Stimulated activated CD4-positive, alpha-beta T cell treated with anti-CD3 and anti-CD28 coated beads, TNF-alpha, amount 100 ng/mL, for 4 hours (primary cell): ENCODE measurements at places on chromosomes 6 and 20.
A peak's percentile ranks its signal among the peaks of the same experiment; 100 is the strongest.

DNA sequence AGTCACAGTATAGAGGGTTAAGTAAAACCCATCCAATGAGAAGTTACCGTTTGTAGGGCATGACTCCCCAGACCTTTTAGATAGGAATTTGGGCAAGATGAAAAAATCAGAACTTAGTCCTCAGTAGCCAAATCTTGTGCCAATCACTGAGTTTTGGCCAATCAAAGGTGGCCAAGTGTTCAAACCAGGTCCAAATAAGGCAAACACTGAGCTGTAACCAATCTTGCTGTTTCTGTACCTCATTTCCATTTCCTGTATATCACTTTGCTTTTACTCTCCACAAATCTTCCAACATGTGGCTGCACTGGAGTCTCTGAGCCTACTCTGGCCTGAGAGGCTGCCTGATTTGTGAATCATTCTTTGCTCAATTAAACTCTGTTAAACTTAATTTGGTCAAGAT, 81.8 kb upstream of the GPR6 start:
- no peak for DNase-seq

- DNase-seq, result no peak
Observed at GRCh38 chr20:15919118-15919517, 654.1 kb downstream of the KIF16B start.

DNA sequence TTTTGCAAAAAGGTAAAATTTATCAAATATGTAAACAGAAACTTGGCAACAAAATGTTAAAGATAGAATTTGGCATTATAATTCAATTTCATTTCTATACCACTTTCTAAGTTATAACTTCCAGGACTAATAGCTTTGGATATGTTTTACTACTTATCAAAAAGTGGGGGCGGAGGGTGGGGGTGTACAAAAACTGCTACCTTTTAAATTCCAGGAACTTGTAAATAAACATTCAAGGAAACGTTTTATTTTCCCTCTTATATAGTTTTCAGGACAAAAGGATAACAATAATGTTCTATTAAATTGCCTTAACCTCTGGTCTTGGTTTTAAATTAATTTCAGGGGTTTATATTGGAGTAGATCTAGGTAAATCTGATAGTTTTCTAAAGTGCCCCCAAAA, 103.8 kb downstream of the DST start:
- DNase-seq, result no peak

GRCh38 chr6:113018351-113019151, 671.4 kb downstream of the RFPL4B start:
- DNase-seq, result no peak

- DNase-seq, result no peak
Observed at GRCh38 chr6:99736302-99736701, 129.7 kb downstream of the PRDM13 start.

DNA sequence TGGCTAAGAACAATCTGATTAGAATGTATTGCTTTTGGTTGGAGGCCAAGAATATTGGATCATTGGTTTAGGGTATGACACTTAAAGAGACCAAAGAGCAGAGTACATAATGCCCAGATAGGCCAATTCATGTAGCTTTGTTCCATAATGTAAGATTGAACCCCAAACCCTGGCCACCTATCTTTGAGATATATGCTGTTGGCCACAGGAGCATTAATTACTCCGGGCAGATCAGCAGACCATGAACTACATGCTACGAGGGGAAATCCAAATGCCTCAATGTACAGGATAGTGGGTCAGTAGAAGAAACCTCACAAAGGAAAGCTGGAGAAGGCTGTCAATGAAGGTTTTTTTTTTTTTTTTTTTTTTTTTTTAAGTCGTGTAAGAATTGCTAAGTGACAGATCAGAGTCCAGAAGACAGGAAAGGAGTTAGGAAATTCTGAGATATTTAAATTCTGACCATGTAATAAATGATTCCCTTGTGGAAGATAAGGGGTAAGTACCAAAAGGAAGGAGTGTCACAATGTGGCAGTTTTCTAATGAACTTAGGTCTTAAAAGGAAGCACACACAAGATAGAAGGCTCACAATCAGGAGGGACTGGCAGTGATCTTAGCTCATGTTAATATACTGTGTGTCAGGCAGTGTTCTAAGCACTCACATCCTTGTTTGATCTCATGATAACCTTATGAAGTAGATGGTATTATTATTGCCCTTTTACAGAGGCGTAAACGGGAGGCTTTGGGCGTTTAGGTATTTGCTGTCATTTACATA, 61.4 kb downstream of the CARMIL1 start:
- no peak for DNase-seq

- peak; percentile 16 for DNase-seq
Observed at GRCh38 chr6:11094411-11094851, 797 bp downstream of the SMIM13 start.

DNA sequence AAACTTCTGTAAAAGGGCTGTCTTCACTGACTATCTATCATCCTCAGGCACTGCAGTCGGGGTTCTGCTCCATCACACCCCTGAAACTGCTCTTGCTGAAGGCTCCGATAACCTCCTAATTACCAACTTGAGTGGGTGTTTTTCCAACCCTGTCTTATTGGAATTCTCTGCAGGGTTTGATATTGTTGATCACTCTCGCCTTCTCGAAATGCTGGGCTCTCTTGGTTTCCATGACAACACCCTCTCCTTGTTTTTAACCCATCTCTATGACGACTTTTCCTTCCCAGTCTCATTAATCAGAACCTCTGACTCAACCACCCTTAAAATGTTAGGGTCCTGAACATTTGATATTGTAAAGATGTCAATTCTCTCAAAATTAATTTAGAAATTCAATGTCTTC, 39.4 kb upstream of the NNAT start:
- DNase-seq, result no peak

- no peak for DNase-seq
Observed at GRCh38 chr6:43454696-43455530, 435 bp downstream of the DLK2 start.

- no peak for DNase-seq
Observed at GRCh38 chr6:44333942-44334341, 8.5 kb upstream of the SPATS1 start.

GRCh38 chr6:147691446-147691845, 183.0 kb downstream of the SAMD5 start:
- DNase-seq, result no peak

- no peak for DNase-seq
Observed at GRCh38 chr20:44461142-44461802, 14.4 kb upstream of the TTPAL start.

DNA sequence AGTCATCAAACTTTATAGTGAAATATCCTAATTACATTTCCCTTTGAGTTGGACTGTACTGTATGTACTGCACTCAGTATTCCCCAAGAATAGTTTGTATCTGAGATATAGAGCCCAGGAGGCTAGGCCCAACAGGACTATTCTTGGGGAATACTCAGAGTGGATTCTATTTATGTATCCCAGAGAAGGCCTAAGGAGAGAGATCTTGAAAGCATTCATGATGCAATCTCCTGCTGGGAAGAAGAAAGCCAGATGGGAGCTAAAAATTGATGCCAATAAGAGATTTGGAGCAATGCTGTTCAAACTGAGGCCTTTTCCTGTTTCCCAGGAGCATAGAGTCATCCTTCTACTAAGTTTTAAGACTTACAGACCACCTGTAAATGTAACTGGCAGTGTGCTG, 452.1 kb upstream of the PLCB4 start:
- no peak for DNase-seq

DNA sequence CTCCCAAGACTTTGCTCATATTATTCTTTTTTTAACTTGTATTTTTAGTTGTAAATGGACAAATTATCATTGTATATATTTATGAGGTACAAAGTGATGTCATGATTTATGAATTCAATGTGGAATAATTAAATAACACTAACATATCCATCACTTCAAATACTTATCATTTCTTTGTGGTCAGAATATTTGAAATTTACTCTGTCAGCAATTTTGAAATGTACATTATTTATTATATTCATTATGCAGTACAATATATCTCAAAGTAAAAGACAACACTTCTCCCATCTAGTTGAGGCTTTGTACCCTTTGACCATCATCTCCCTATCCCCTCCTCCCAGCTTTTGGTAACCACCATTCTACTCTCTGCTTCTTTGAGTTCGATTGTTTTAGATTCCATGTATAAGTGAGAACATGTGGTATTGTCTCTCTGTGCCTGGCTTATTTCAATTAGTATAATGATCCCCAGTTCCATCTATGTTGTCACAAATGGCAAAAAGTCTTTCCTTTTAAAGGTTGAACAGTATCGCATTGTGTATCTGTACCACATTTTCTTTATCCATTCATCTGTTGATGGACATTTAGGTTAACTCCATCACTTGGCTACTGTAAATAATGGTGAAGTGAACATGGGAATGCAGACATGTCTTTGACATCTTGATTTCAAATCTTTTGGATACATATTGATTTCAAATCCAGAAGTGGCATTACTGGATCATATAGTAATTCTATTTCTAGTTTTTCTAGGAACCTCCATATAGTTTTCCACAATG, 197.2 kb downstream of the KIF6 start:
- no peak for DNase-seq

- DNase-seq, result no peak
Observed at GRCh38 chr6:149211046-149211571, 106.4 kb upstream of the TAB2 start.

DNA sequence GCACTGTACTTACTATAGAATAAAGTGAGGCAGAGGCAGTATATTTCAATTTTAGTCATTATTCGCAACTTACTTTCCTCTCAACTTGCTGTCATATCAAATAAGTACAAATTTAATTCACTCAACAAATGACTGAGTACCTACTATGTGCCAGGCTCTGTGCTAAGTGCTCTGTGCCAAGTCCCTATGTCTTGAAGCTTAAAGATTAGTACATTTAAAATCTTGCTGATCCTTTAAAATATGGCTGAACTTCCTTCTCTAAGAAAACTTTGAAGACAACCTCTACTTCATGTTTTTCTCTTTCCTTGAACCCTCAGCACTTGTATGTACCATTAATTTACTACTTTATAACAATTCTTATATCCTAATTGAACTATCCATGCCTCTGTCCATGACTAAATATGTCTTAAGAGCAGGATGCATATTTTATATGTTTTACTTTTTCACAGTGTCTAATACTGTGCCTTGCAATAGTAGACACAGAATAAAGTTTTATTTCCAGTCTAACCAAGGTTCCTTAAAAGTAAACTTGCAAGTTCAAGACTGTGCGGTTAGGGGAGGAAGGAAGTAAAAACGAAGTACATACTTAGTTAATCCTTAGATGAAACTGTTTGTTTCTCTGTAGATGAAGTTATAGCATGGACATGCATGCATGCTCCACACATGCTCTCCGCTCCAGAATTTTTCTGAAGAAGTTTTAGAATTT, 10.0 kb upstream of the LATS1 start:
- no peak for DNase-seq

- no peak for DNase-seq
Observed at GRCh38 chr6:40504274-40504673, 82.9 kb downstream of the LRFN2 start.

DNA sequence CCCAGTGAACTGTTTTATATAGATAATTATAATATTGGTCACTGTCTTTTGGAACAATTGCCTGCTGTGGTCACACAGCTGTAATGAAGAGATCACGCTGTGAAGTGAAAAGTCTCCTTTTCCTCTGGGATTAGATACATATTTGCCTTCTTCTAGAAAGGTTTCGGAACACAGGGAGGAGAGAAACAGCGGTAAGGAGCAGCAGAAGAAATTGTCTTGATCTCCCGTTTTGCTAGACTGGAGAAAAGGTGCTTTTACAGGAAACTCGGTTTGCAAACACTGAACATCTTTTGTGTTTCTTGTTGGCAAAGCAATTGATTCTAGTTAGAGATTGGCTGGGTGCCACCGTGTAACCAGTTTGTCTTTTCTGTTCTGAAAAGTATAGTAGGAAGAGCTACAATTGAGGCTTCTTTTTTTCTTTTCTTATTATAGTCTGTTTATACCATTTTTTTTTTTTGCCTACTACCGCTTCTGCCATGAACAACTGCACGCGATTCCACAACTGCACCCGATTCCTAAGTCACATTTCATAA, 404.1 kb upstream of the ID4 start:
- no peak for DNase-seq

DNA sequence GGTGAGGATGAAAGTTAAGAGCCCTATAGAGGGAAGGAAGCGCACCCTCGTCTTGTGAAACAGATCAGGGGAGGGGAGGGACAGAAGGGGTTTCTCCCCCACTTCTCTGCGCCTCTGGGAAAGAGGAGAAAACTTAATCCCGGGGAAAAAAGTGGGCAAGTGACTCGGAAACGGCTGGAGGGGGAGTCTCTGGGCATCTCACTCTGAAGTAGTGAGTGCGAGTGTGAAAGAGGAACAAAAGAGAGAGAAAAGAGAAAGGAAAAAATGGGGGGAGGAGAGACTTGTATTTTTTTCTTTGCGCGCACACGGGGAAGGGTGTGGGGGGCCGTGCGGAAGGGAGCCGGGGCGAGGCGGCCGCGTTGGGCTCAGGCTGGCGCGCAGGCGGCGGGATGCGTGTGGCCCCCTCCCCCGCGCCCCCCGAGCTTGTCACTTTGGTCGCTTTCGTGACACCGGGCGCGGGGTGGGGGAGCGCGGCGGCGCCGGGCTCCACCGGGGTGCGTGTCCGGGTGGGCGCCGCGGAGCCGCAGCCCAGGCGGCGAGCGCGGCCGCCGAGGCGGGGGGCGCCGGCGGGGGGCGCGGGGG, 454 bp downstream of the L3MBTL3 start:
- peak; percentile 13 for DNase-seq

- DNase-seq, result no peak
Observed at GRCh38 chr6:7707787-7708186, 18.1 kb upstream of the BMP6 start.

GRCh38 chr6:166266336-166266735, 41.9 kb downstream of the PRR18 start:
- DNase-seq, result no peak

DNA sequence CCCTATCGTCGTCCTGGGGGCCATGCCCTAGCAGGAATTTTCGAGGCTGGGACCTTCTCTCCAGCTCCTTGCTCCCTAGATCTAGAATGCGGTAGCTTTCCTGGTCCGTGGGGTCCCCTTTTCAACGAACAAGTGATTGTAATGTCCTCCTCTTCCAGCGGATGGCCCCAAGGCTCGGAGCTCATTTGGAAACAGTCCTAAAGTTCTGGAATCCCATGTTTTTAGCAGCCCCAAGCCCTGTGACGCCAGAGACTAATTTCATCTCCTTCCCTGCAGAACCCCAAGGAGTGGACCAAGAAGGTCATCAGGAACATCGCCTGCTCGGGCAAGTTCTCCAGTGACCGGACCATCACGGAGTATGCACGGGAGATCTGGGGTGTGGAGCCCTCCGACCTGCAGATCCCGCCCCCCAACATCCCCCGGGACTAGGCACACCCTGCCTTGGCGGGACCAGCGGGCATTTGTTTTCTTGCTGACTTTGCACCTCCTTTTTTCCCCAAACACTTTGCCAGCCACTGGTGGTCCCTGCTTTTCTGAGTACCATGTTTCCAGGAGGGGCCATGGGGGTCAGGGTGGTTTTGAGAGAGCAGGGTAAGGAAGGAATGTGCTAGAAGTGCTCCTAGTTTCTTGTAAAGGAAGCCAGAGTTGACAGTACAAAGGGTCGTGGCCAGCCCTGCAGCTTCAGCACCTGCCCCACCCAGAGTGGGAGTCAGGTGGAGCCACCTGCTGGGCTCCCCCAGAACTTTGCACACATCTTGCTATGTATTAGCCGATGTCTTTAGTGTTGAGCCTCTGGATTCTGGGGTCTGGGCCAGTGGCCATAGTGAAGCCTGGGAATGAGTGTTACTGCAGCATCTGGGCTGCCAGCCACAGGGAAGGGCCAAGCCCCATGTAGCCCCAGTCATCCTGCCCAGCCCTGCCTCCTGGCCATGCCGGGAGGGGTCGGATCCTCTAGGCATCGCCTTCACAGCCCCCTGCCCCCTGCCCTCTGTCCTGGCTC, 48.5 kb downstream of the PYGB start:
- DNase-seq, result no peak
